Activated T-cell treated with anti-CD3 and anti-CD28 coated beads, Interleukin-2, amount 50 U/mL, for 72 hours (primary cell): ENCODE measurements at places on chromosomes 1 and 21. TPM values are rescaled to one million over a fixed set of nuclear protein-coding genes. Genes with fewer than 3 reads are reported as not detected.

Gene TMEM81
- 5.2 TPM for total RNA-seq

Gene FRRS1
- total RNA-seq, result 2.3 TPM

DNA sequence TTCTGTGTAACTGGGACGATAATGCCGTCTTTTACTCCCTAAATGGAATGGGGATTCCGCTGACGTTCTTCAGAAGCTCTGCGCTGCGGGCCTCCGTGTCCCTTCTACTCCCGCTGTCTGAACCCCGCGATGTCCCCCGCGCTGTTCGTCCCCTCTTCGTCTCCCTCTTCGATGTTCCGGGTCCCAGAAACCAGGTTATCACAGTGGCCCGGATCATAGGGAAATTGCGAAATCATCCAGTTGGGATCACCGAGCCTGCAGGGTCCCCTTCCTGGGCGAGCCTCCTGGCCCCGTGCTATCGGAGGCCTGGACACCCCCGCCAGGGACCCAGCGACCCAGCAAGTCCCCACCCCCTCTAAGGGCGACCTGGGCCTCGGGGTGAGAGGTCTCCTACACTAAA is 154.2 kb downstream of the PPIAL4G start:
- peaks cover 4% of the 10 kb centered on the region for H3K36me3 ChIP-seq
- H3K4me1 ChIP-seq, result peaks cover 24% of the 10 kb centered on the region
- H3K27ac ChIP-seq, result no peak overlapping the region
- DNase-seq, result no peak
- peak overlapping the region; percentile 52 for H3K4me3 ChIP-seq

DNA sequence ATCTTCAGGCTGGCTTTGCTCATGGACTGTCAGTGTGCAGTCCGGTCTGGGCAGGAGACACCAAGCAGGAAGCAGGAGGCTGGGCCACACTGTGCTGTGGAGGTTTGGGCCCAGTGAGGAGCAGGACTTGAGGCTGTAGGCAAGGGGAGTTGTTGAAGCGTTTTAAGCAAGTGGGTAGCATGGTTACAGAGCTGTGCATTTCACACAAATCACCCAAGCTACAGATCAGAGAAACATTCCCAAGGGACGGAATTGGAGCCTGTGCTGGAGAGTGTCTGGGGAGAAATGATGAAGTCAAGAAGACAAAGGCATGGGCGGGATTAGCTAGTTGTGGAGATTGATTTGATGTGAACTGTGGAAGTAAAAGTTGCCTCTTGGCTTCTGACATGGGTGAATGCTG is 60.9 kb downstream of the KIF21B start:
- H3K4me3 ChIP-seq, result no peak overlapping the region
- H3K27me3 ChIP-seq, result no peaks in the 10 kb centered on the region
- no peaks in the 10 kb centered on the region for H3K4me1 ChIP-seq
- DNase-seq, result no peak
- H3K36me3 ChIP-seq, result no peaks in the 10 kb centered on the region
- no peak overlapping the region for H3K27ac ChIP-seq

DNA sequence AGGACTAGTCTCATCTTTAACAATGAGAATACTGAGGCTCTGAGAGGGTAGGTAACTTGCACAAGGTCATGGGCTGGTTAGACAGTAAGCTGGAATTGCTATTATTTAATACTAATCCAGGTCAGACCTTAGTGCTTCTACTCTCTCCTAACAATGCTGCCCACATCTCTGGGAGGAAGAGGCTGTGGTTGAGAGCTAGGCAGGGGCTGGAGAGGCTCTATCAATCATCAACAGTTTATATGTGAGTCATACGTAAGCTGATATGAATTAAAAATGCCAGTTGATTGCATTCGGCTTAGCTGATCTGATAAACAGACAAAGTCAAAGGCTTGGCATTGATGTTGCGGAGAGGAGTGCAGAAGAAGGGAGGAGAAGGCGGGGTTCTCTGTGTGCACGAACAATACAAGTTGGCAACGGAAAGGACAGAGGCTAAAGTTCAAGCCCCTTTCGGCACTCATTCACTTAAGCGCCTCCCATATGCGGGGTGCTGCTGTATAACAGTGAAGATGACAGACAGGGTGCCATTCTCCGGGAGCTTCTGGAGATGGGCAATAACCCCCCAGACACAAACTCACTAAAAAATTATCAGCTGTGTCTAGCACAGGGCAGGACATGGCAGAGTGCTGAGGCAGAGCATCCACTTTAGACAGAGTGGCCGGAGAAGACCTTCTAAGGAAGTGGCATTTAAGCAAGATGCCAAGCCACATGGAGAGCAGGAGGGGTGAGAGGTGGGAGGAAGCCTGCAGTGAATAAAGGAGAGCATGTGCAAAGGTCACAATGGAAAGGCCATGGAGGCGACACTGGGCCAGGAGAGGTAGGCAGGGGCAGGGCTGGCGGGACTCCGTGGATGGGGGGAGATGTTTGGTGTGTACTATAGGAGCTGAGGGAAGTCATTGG is 195.2 kb downstream of the ZSCAN20 start:
- DNase-seq, result no peak
- H3K27ac ChIP-seq, result no peak overlapping the region
- H3K4me1 ChIP-seq, result no peaks in the 10 kb centered on the region
- no peak overlapping the region for H3K4me3 ChIP-seq

- H3K27me3 ChIP-seq, result no peaks in the 10 kb centered on the region
- DNase-seq, result no peak
- peaks cover 40% of the 10 kb centered on the region for H3K36me3 ChIP-seq
- H3K4me1 ChIP-seq, result peaks cover 57% of the 10 kb centered on the region
Observed at GRCh38 chr21:42409366-42409765, 5.7 kb downstream of the UBASH3A start.

DNA sequence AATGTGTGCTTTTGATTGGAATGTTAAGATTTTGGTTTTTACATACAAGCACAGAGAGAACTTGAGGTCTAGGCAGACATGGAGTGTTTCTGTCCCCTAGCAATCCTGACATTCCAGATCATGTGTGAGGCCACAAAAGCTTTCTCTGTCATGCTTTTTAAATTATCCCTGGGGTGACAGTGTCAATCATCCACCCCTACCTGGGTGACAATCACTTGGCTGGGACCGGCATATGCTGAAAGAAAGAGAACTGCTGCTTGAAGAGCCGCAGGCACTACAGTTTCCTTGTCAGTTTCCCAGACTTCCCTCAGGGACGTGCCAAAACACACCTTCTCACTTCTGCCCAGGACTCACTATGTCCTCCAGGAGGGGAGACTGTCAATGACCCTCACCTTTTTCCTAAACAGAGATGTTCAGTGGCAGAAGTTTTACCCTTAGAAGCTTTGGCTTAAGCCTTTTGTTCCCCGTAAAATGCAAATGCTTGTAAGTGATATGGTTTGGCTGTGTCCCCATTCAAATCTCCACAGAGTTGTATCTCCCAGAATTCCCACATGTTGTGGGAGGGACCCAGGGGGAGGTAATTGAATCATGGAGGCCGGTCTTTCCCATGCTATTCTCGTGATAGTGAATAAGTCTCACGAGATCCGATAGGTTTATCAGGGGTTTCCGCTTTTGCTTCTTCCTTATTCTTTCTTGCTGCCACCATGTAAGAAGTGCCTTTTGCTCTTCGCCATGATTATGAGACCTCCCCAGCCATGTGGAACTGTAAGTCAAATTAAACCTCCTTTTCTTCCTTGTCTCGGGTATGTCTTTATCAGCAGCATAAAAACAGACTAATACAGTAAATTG is 217.4 kb downstream of the FGGY start:
- no peak overlapping the region for H3K27ac ChIP-seq
- H3K4me3 ChIP-seq, result no peak overlapping the region
- no peaks in the 10 kb centered on the region for H3K4me1 ChIP-seq
- DNase-seq, result no peak
- no peaks in the 10 kb centered on the region for H3K36me3 ChIP-seq

- peaks cover 27% of the 10 kb centered on the region for H3K27me3 ChIP-seq
- H3K27ac ChIP-seq, result no peak overlapping the region
- no peak for DNase-seq
- H3K4me1 ChIP-seq, result no peaks in the 10 kb centered on the region
Observed at GRCh38 chr1:36696261-36696940, 213.7 kb upstream of the CSF3R start.

DNA sequence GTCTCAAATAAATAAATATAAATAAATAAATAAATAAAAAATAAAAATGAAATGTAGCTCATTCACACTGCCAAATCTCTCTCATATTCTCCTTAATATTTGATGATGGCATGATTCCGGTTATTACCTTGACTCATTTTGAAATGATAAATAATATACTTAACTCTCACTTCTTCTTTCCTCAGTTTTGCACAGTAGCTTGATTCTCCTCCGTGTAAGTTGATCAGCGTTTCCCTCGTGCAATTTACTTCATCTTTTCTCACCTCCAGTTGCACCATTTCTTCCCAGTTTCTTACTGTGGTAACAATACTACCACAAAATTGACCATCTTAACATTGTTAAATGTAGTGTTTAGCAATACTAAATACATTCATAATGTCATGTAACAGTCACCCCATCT is 111.6 kb downstream of the RIPK4 start:
- no peak overlapping the region for H3K4me3 ChIP-seq
- H3K36me3 ChIP-seq, result no peaks in the 10 kb centered on the region
- peaks cover 5% of the 10 kb centered on the region for H3K27me3 ChIP-seq
- H3K4me1 ChIP-seq, result no peaks in the 10 kb centered on the region

GRCh38 chr1:7474786-7475502 is 296.2 kb upstream of the VAMP3 start:
- no peak for DNase-seq
- no peak overlapping the region for H3K27ac ChIP-seq
- no peaks in the 10 kb centered on the region for H3K27me3 ChIP-seq
- H3K4me1 ChIP-seq, result no peaks in the 10 kb centered on the region

GRCh38 chr1:116405241-116406135 is 32.4 kb downstream of the ATP1A1 start:
- H3K4me3 ChIP-seq, result no peak overlapping the region
- H3K27ac ChIP-seq, result no peak overlapping the region
- H3K27me3 ChIP-seq, result no peaks in the 10 kb centered on the region
- peaks cover 31% of the 10 kb centered on the region for H3K36me3 ChIP-seq
- no peak for DNase-seq
- H3K4me1 ChIP-seq, result peaks cover 4% of the 10 kb centered on the region

DNA sequence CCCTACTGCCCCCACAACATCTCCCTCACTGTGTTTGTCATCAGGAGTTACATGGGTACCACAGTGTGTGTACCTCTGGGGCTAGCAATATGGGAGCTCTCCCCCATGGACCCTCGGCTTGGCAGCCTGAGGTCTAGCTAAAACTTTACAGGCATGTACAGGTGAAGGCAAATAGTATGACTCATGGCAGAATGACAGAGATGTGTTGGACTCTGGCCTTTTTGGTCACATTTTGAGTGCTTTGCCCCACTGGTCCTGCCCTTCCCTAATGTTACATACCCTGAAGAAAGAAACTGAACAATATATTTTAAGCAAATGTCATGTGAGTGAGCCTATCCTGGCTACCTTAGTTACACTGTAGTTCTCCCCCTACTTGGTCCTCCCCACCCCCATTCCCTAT is 124.0 kb downstream of the NGF start:
- H3K36me3 ChIP-seq, result no peaks in the 10 kb centered on the region
- no peaks in the 10 kb centered on the region for H3K4me1 ChIP-seq
- H3K27ac ChIP-seq, result no peak overlapping the region
- no peak for DNase-seq
- peaks cover 19% of the 10 kb centered on the region for H3K27me3 ChIP-seq
- H3K4me3 ChIP-seq, result no peak overlapping the region

- peak within 1 kb of the TSS; percentile 51 for H3K4me3 ChIP-seq
- no peak within 1 kb of the TSS for H3K27ac ChIP-seq
- H3K36me3 ChIP-seq, result peaks cover 2% of the 10 kb centered on the region
- no peak for DNase-seq
- no peaks in the 10 kb centered on the region for H3K27me3 ChIP-seq
- H3K4me1 ChIP-seq, result no peaks in the 10 kb centered on the region
Observed at GRCh38 chr1:1631782-1632420, at the start of gene MMP23B. Gene MMP23B (plus strand): TSS chr1:1632173. CDS start chr1:1632219, 46 bp downstream.

- H3K36me3 ChIP-seq, result peaks cover 5% of the 10 kb centered on the region
- no peaks in the 10 kb centered on the region for H3K27me3 ChIP-seq
- no peaks in the 10 kb centered on the region for H3K4me1 ChIP-seq
- H3K4me3 ChIP-seq, result no peak overlapping the region
- no peak for DNase-seq
- no peak overlapping the region for H3K27ac ChIP-seq
Observed at GRCh38 chr21:44423941-44424607, 31.2 kb upstream of the LRRC3 start.
